ENCODE measurements at places on chromosomes 3 and 15. TPM values are rescaled to one million over a fixed set of nuclear protein-coding genes. Genes with fewer than 3 reads are reported as not detected.

GRCh38 chr3:31567036-31567435 lies 34.3 kb downstream of the STT3B start:
- H3K27ac ChIP-seq, result no peak overlapping the region
- no peak overlapping the region for H3K4me3 ChIP-seq
- peaks cover 30% of the 10 kb centered on the region for H3K36me3 ChIP-seq
- H3K27me3 ChIP-seq, result no peaks in the 10 kb centered on the region

GRCh38 chr15:32849769-32850668 lies 132.2 kb downstream of the GREM1 start:
- H3K4me1 ChIP-seq, result no peaks in the 10 kb centered on the region
- DNase-seq, result no peak
- no peaks in the 10 kb centered on the region for H3K27me3 ChIP-seq
- no peak overlapping the region for H3K4me3 ChIP-seq
- H3K27ac ChIP-seq, result no peak overlapping the region

GRCh38 chr3:142863930-142864920 lies 24.7 kb downstream of the PCOLCE2 start:
- peaks cover 13% of the 10 kb centered on the region for H3K4me1 ChIP-seq
- no peaks in the 10 kb centered on the region for H3K36me3 ChIP-seq
- H3K4me3 ChIP-seq, result no peak overlapping the region

DNA sequence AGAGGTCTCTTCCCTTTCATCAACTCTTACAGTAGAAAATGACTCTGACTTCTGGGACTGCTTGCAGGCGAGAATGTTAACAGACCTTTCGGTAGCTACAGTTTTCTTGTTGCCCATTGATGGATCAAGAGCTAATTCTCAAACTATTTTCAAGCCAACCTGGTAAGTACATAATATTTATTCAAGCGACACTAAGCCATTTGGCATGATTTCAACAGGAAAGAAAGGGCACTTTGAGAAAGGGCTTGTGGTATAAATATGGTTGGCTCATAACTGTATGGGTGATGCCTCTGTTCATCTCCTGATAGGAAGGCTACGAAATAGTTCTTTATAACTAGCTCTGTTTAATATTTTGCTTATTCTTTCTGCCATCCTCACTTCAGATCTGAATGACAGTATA lies 196.2 kb upstream of the CNTN4 start:
- no peak overlapping the region for H3K27ac ChIP-seq
- no peaks in the 10 kb centered on the region for H3K27me3 ChIP-seq
- no peaks in the 10 kb centered on the region for H3K4me1 ChIP-seq
- DNase-seq, result no peak
- H3K36me3 ChIP-seq, result no peaks in the 10 kb centered on the region

Gene ATP1B3
- total RNA-seq, result 107 TPM

DNA sequence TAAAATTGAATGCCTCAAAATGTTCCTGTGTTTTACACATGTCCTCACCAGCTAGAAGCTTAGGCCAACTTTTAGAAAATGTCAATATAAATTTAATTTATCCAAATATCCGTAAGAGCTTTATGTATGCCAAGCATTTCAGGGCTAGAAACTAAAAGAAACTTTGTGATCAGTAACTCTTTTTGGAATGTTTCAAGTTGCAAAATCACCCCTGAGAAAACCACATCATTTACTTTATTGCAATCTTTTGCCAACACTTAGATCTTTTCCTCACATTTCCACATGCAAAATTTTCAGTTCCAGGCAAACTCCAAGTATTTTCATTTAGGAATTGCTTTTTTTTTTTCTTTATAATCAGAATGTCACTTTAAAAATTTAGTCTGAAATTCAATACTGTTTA lies 20.1 kb upstream of the IGF1R start:
- no peak overlapping the region for H3K27ac ChIP-seq
- H3K27me3 ChIP-seq, result peaks cover 16% of the 10 kb centered on the region
- no peak for DNase-seq
- H3K4me3 ChIP-seq, result no peak overlapping the region
- H3K4me1 ChIP-seq, result no peaks in the 10 kb centered on the region
- H3K36me3 ChIP-seq, result no peaks in the 10 kb centered on the region

Gene CHRNB4
- not detected for total RNA-seq

Gene ROBO1
- not detected for total RNA-seq

DNA sequence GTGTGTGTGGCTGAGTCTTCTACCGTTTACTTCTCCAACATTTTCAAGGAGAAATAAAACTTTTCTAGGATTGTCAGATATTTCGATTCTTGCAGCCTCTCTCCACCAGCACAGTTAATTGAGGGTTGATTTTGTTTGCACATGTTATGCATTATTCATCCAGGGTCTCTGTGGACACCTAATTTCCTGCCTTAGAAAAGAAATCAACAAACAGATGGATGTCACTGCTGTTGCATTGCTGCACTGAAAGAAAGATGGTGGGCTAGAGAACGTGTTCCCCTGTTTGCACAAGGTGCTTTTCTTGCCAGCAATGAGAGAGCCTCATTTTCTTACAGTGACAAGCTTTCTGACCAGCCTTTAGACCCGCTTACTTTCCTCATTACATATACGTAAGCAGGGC lies 150.0 kb downstream of the CLSTN2 start:
- no peaks in the 10 kb centered on the region for H3K36me3 ChIP-seq
- no peaks in the 10 kb centered on the region for H3K4me1 ChIP-seq
- no peaks in the 10 kb centered on the region for H3K27me3 ChIP-seq
- DNase-seq, result no peak
- no peak overlapping the region for H3K4me3 ChIP-seq

Gene ZPLD1
- total RNA-seq, result not detected

Gene FBXL2
- not detected for total RNA-seq

Gene PLXNB1
- total RNA-seq, result 1.9 TPM

DNA sequence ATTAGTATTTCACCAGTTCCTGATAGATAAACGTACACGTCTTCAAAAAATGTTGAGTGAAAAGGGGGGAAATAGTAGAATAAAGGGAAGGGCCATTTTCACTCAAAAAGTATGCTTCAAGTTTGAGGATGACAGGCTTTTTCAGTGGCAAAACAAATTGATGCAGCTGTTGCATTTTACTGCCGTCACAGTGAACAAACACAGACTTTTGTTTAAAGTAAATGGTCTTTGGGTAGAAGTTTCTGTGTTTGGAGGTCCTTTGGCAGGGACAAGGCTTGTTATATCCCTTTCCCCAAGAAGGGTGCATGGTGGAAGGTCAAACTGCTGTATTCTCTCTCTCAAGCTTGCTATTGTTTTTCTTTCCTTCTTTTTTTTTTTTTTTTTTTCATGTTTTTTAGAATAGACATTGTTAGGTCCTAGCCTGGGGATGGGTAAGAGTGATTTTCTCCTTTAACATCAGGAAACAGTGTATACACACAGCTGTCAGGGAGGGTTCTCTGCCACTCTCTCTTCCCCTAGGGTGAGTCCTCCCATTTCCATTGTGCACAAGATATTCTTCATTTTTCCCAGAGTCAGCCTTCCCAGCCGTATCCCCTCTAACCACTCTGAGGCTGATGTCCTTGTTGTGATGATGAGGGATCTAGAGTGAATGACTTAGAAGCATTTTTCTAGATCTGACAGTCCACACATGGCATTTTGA lies 6.6 kb upstream of the SUCNR1 start:
- peaks cover 5% of the 10 kb centered on the region for H3K4me1 ChIP-seq
- no peak for DNase-seq
- H3K27ac ChIP-seq, result no peak overlapping the region
- H3K36me3 ChIP-seq, result no peaks in the 10 kb centered on the region
- H3K27me3 ChIP-seq, result peaks cover 3% of the 10 kb centered on the region
- no peak overlapping the region for H3K4me3 ChIP-seq

- H3K27me3 ChIP-seq, result peaks cover 10% of the 10 kb centered on the region
- peaks cover 30% of the 10 kb centered on the region for H3K4me1 ChIP-seq
- no peak for DNase-seq
- H3K27ac ChIP-seq, result no peak overlapping the region
- no peak overlapping the region for H3K4me3 ChIP-seq
Observed at GRCh38 chr15:74376825-74377581, 9.6 kb upstream of the CYP11A1 start.

DNA sequence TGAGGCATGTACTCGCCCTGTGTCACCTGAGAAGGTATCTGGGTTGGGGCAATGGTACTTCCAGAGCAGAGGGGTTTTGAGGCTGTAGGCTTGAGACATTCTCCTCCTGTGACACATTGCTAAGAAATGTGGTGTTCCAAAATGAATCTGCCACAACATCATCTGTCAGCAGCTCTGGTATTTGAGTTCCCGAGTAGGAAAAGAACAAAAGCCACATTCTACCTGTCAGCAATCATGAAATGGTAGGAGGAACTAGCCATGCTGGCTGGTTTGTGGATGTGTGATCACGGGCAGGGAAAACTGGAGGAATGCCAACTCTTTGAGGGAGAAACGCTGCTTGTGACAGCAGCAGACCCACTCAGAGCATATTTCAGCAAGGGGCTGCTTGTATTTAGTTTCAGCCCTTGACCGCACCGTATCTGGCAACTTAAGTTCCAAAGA lies 579.4 kb upstream of the TBL1XR1 start:
- no peak overlapping the region for H3K27ac ChIP-seq
- H3K36me3 ChIP-seq, result no peaks in the 10 kb centered on the region
- no peak overlapping the region for H3K4me3 ChIP-seq
- no peaks in the 10 kb centered on the region for H3K27me3 ChIP-seq

DNA sequence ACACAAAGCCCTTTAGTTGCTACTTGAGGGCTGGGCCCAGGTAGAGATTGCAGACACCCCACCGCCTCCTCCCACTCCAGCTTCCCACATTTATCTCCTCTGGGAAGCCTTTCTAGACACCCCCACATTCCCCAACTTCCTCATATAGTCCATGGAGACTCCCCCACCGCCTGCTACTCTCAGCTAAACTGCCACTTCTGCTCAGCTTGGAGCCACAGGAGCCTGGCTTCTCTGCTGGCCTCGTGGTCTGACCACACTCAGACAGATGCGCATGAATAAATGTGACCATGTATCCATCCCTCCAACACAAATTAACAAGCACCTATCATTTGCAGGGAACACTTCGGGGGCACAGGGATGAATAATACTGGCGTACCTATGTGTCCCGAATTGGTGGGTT lies 10.5 kb upstream of the ACSBG1 start:
- H3K27ac ChIP-seq, result no peak overlapping the region
- H3K27me3 ChIP-seq, result peaks cover 7% of the 10 kb centered on the region
- peaks cover 2% of the 10 kb centered on the region for H3K4me1 ChIP-seq
- H3K4me3 ChIP-seq, result no peak overlapping the region
- no peaks in the 10 kb centered on the region for H3K36me3 ChIP-seq

DNA sequence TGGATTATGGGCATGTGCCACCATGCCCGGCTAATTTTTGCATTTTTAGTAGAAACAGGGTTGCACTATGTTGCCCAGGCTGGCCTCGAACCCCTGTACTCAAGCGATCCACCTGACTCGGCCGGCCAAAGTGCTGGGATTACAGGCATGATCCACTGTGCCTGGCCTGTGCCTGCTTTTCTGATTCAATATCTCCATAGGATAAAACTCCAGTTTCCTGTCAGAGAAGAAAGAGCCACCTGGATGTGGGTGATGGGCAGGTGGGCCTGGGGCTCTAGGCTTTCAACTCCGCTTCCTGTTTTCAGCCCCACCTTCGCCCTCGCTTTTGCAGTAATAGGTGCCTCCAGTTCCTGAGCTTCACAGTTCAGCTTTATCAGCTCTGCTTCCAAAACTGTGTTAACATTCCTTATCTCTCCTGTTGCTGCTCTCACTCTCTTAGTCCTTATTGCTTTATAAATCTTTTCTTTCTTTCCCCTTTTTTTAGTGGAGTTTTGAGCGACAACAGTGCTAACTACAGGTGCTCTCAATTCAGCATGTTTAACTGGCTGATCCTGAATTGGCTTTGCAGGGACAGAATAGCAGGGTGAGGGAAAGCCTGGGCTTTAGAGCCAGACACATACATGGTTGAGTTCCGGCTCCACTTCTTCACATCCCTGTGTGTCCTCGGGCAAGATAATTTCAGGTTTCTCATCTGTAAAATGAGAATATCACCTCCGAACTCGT lies 21.1 kb upstream of the PDE8A start:
- H3K4me1 ChIP-seq, result peaks cover 8% of the 10 kb centered on the region
- H3K27me3 ChIP-seq, result peaks cover 27% of the 10 kb centered on the region
- no peak for DNase-seq
- no peak overlapping the region for H3K4me3 ChIP-seq

Gene FHIT
- 9.7 TPM for total RNA-seq

- no peak overlapping the region for H3K27ac ChIP-seq
- no peaks in the 10 kb centered on the region for H3K27me3 ChIP-seq
- H3K4me3 ChIP-seq, result no peak overlapping the region
- no peaks in the 10 kb centered on the region for H3K4me1 ChIP-seq
- no peaks in the 10 kb centered on the region for H3K36me3 ChIP-seq
Observed at GRCh38 chr3:102030661-102031060, 181.3 kb downstream of the NFKBIZ start.
